Activated CD4-positive, alpha-beta T cell treated with anti-CD3 and anti-CD28 coated beads, Interleukin-10, Interleukin-2, amounts not matched to agents 100 ng/mL and 50 ng/mL, durations not matched to agents 16 hours and 8 hours (primary cell): ENCODE measurements at places on chromosomes 16 and 17.

DNA sequence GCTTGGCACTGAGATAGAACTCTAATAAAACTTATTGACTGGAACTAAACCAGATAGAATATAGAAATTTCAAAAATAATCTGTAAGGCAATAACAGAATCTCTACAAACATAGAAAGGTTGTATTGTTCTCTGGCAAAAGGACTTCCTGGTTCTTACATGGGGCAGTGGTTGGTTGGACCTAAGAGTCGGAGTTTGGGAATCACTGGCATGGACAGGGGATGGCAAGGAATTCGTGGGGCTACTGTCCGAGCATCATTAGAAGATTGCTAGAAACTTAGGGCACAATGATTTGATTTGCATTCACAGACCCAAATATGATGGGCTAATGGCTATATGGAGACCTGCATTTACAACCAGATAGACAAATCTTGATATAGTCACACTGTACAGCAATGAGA is 103.8 kb upstream of the GOT2 start:
- no peak for DNase-seq

- DNase-seq = no peak
Observed at GRCh38 chr16:81597079-81597658, 152.6 kb downstream of the CMIP start.

DNA sequence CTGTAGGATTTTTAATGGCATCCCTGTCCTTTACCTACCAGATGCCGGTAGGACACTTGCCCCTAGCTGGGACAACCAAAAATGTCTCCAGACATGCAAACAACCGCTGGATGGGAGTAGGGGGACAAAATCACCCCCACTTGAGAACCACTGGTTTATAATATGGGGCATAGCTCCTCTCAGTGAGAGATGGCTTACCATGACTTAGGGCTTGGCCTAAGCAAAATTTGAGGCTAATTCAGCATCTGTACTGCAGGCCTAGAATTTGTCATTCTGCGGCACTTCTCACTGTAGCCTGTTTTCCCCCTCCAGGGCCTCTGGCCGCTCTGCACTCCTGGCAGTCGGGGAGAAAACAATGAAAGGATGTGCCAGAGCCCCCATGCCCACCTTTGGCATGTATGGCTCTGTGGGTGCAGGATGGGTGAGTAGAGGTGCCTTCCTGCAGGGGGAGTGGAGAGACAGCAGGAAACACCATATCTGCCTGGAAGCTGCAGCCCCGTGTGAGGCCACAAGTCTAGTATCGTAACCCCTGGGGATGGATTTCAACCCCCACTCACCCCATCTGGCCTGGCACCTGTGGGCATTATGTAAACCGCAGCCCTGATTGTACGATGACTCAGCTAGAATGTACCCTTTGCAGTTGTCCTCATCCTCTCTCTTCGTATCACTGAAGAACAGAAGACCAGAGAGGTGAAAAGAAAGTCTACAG is 268.1 kb downstream of the SOX9 start:
- DNase-seq = no peak

GRCh38 chr17:46868689-46869187 is 17.4 kb downstream of the WNT9B start:
- no peak for DNase-seq

GRCh38 chr17:1709971-1710806 is at the start of gene TLCD2:
TLCD2 (minus strand) TSS chr17:1710377; CDS start chr17:1710242, 135 bp downstream.
- no peak for DNase-seq

DNA sequence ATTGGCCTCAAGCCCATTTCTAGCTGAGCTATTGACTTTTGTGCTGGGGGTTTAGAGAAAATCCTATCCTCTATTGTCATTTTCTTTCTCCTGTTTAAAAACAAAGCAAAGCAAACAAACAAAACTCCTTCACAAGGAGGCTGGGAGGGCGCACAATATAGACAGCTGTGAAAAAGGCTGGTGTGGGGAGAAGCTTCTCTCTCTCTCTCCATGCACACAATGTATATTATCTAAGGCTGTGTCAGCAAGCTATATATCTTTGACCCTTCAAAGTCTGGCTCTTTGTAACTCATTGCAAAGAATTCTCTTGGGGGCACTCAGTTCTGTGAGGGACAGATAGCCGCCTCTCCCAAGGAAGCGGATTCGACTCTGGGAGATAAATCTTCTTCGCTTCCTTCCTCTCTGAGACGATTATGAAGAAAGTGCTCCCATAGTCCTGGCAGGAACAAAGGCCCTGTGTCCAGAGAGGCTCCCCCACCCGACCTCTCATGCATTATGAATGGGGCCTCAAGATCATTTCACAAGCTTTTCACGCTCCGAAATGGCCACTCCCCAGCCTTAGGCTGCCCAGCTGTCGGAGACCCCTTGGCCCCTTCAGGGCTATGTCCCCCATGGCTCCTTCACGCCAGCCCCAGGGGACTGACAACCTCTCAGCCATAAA is 33.2 kb upstream of the MEAK7 start:
- DNase-seq = no peak

- DNase-seq = no peak
Observed at GRCh38 chr17:74833501-74834377, 25.9 kb downstream of the GRIN2C start.

DNA sequence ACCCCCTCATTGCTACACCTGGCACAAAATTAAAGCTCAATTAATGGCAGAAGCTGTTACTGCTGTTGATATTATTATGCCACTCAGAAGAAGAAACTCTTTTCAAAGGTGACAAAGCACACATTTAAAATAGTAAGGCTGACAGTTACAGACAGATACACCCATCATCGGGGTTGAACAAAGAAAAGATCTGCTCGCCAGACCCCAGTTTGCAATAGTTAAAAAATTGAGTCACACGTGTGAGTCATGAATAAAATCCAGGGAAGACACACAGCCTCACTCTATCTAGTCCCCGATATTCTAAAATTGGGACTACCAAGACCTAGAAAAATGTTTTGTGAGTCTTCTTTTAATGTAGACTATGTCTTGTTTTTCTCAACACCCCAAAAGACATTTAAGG is 330.0 kb upstream of the SOX9 start:
- DNase-seq = no peak

GRCh38 chr17:45718791-45719190 is 65.3 kb upstream of the CRHR1 start:
- DNase-seq = no peak

DNA sequence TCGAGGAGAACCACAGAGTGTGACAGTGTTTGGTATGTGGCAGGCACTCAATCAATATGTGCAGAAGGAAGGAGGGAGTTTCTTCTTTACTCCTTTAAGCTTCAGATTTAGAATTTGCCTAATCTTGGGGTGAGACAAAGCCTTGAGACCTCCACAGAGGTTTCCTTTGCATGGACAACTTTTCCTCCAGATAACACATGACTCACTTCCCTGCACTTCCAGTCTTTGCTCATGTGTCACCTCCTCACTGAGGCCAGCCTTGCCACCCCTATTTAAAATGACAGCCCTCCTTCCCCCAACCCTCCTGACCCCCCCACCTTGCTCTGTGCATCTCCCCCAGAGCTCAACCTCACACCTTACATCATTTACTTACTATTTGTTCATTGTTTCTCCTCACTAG is 17.4 kb upstream of the NOS2 start:
- no peak for DNase-seq

DNA sequence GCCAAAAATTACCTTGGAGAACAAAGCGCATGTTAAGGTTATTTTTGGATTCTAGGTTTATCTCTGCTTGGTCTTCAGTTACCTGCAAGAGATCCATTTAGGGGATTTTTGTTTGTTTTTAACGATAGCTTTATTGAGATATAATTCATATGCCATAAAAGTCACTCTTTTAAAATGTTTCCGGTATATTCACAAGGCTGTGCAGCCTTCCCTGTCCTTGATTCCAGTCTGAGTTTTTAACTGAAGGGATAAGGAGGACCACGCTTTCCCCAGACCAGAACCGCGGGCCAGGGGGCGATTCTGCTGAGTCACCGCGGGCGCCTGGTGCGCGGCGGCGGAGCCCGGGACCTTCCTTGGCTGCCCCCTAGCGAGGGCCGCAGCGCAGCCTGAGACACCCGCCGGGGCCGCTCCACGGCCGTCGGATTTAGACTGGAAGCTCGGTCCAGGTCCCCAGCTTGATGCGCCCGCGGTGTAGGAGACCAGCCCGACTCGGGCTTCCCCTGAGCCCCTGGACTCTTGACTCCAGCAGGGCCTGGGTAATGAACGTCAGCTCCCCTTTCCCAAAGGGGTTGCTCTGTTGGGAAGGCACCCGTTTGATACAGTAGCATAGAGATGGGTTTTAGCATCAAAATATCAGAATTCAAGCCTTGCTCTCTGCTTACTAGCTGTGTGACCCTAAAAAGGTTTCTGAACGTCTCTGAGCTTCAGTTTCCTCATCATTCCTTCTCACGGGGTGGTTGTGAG is 50.0 kb upstream of the STH start:
- DNase-seq = peak; percentile 81

GRCh38 chr17:6547336-6547735 is 9.0 kb downstream of the PITPNM3 start:
- DNase-seq = no peak

GRCh38 chr16:8622315-8622656 is 788 bp downstream of the METTL22 start:
- DNase-seq = peak; percentile 5

DNA sequence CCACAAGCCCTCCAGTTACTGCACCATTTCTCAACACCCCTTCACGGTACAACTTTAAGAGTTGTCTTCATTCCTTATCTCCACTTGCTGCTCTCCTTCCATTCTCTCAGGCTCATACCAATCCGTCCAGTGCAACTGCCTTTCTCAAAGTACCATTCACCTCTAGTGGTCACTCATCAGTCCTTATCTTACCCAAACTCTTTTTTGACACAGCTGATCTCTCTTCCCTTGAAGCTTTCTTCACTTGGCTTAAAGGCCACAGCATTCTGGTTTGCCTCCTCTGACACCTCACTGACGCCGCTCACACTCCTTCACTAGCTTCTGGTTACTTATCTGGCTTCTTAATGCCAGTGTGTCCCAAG is 24.9 kb downstream of the UBE2G1 start:
- no peak for DNase-seq

DNA sequence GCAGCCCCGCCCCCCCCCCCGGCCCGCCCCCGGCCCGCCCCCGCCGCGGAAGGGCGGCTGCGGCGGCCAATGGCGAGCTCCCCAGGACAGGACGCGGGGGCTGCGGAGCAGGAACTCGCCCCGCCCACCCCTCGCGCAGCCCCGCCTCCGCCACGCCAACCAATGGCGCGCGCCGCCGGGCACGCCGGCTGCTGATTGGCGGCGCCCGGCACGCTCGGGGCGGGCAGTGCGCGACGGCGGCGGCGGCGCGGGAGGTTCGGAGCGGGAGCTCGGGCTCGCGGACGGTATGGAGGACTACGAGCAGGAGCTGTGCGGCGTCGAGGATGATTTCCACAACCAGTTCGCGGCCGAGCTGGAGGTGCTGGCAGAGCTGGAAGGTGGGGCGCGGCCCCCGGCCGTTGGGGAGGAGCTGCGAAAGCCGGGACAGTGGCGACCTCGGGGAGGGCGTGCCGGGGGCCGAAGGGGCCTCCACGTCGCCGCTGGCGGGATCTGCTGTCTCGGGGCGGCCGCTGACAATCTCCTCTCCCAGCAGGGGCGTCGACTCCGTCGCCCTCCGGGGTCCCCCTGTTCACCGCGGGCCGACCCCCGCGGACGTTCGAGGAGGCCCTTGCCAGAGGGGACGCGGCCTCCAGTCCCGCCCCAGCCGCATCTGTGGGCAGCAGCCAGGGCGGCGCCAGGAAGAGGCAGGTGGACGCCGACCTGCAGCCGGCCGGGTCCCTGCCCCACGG is at the start of gene CHTF18:
TSS of gene CHTF18 (plus strand) at position 222 of the 728 bp plus-strand sequence. CDS start at position 287, 65 bp downstream.
- peak; percentile 96 for DNase-seq

DNA sequence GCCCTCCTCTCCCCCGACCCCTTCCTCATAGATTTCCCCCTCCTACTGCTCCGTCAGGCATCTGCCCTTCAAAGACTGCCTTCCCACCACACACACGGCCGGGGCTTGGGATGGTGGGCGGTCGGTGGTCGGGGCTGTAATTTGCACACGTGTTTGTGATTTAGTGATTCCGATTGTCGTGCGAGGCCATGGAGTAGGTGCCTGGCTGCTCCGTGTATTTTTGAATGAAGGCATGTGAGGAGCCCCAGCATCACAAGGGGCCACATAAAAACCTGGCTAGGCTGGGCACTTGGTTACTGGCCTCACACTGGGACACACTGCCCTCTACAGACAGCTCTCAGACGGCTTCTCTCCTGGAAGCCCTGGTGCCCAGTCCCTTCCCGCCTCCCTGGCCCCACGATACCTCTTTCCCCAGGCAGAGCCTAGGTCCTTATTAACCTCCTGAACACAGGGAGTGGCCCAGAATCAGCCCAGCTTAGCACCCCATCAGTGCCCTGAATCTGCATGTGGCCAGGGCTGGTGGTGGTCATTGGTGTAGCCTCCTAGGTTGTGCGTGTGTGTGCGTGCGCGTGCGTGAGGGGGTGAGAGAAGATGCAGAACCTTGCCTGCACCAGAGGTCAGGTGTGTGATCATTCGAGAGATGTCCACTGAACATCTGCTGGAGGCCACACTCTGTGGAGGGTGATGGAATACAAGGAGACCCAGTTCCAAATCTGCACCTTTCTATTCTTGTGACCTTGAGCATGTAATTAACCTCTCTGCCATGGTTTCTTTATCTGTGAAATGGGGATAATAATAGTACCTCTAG is 1.3 kb upstream of the SOCS1 start:
- DNase-seq = peak; percentile 83
